ENCODE measurements at places on chromosomes 2 and 18.

- no peak for DNase-seq
These were observed 653 bp upstream of the ABI2 start for GRCh38 chr2:203327582-203327900.

GRCh38 chr2:112881217-112881985 lies 29.6 kb upstream of the IL37 start:
- DNase-seq: no peak

GRCh38 chr18:63237881-63238692 lies 81.5 kb downstream of the BCL2 start:
- DNase-seq: peak; percentile 35

GRCh38 chr2:205496370-205496769 lies 185.9 kb upstream of the NRP2 start:
- DNase-seq: no peak

- DNase-seq: no peak
These were observed 11.4 kb upstream of the IL36A start for GRCh38 chr2:112993831-112994230.

- no peak for DNase-seq
These were observed 878.8 kb downstream of the TSN start for GRCh38 chr2:122634256-122634655.

DNA sequence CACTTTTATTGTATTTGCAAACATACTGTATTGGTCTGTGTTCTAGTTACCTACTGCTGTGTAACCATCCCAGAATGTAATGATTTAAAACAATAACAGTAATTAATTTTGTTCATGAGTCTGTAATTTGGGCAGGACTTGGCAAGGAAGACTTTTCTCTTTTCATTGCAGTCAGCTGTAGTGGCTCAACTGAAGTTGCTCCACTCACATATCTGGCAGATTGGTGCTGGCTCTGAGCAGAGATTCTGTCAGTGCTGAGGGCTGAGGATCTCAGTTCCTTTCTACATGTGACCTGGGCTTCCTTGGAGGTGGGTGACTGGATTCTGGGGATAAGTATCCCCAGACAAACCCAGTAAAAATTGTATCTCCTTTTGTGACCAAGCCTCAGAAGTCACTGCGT lies 26.6 kb downstream of the PTPN4 start:
- DNase-seq: no peak

DNA sequence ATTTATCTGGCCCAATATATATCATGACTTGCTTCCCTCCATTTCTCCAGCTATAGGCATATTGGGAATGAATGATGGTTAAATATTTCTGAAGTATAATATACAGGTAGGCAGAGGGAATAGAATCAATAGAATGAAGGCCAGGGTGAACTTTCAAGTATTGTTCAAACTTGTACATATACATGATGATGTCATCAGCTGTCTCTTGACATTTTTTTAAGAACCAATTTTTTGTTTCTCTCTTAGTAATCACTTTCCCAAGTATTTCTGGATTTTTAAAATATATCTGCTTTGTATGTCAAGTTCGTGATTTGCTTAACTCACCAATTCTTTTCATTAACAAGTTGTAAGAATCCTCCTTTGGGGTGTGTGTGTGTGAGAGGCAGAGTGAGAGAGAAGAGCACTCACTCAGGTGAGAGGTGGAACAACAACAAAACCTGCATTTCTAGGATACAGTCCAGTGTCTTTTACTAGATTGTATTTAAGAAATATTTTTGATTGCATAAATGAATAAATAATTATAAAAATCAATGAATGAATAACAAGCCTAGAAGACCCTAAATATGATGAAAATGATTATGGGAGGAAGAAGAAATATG lies 1239.1 kb downstream of the LRP1B start:
- no peak for DNase-seq

DNA sequence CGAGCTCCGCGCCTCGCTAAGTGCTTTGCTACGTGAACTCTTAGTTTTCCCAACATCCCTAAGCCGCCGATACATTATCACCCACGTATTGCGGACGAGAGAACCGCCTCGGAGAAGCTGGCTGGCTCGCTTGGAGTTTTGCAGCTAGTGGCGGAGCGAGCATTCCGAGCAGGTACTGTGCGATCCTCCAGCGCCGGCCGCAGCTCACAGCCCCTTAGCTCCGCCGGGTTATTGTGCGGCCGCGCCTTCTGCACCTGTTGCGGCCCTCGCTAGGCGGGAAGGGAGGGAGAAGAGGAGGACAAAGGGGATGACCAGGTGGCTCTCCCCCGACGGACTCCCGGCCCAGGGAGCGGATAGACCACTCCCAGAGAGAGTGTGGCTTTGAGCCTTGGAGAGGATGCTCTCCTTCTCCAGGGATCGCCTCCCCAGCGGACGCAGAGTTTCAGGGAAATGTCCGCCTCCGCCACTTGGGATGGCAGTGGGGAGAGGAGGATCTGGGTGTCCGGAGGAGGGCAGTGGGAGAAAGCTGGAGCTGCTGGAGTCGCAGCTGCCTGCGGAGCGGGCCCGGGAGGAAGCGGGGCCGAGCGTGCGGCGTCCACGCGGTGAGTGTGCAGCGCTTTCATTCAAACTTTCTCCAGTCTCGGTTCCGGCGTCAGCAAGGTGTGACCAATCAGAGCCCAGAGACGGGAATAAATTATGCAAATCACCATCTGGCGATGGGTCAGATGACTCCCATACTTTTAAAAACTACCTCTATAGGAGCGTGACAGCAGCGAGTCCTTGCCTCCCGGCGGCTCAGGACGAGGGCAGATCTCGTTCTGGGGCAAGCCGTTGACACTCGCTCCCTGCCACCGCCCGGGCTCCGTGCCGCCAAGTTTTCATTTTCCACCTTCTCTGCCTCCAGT lies at the start of gene LIPG:
Gene LIPG, plus strand, starts transcription at position 769 of the 905 bp plus-strand sequence. CDS start 252 bp downstream, outside the sequence.
- no peak for DNase-seq

DNA sequence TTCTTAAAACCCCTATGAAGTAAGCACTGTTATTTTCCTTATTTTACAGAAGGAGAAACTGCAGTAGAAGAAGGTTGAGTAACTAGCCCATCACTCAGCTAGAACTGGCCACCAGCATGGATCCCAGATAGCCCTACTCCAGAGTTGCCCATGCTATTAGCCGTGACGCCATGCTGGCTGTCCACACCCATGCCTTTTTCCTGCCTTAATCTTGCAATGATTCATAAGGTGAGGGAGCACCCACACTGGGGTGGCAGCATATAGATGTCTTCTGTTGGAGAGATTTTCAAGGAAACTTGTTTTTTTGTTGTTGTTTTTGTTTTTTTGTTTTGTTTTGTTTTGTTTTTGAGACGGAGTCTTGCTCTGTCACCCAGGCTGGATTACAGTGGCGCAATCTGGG lies 204.1 kb upstream of the HAAO start:
- no peak for DNase-seq

DNA sequence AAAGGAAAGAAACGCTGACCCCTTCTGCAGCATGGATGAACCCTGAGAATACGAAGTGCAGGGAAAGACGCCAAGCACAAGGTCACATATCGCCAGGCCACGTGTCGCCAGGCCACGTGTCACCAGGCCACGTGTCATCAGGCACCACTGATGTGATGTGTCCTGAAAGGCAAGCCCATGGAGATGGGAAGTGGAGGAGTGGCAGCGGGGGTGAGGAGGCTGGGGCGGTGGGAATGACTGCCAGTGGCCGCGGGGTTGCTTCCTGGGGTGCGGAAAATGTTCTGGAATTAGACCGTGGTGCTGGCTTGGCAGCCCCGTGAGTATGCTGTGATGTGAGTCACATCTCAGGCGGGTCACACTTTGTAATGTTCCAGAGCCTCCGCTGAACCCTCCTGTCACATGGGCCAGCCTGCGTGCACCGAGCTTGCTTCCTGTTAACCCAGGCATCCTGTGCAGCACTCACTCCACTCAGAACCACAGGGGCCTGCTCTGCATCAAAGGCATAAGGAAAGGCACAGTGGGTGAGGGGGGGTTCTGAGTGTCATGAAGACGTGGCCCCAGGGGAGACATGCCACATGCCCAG lies 39.0 kb downstream of the SLC66A2 start:
- no peak for DNase-seq

DNA sequence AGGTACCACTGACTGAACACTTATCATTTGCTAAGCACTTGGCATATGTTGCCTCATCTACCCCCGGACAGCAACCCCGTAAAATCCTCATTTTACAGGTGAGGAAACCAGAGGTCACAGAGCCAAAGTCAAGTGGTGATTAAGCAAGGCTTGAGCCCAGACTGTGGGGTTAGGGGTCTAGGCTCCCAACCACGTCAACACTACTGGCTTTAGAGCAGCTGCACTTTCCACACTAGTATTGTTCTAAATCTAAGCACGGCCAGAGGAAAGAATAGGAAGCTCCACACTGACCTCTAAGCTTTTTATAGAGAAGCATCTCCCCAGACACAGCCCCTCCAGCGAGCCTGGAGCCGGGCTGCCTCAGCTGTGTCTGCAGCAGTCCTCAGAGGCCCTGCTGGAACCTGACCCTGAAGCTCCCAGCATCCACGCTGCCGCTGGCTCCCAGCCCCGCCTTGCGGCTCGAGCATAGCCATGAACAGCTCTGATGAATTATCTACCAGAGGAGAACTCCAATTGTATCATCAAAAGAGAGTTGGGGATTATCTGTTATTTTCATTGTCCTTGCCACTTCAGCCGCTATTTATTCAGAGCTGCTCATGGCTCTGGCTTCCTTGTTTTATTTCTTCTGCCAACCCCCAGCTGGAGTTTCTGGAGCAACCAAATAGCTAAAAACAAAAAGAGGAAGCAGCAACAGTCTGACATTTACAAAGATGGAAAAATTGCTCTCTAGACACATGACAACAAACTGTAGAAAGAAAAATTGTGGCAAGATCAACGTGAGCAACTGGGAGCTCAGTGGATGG lies 62.2 kb upstream of the RTN4 start:
- peak; percentile 91 for DNase-seq

DNA sequence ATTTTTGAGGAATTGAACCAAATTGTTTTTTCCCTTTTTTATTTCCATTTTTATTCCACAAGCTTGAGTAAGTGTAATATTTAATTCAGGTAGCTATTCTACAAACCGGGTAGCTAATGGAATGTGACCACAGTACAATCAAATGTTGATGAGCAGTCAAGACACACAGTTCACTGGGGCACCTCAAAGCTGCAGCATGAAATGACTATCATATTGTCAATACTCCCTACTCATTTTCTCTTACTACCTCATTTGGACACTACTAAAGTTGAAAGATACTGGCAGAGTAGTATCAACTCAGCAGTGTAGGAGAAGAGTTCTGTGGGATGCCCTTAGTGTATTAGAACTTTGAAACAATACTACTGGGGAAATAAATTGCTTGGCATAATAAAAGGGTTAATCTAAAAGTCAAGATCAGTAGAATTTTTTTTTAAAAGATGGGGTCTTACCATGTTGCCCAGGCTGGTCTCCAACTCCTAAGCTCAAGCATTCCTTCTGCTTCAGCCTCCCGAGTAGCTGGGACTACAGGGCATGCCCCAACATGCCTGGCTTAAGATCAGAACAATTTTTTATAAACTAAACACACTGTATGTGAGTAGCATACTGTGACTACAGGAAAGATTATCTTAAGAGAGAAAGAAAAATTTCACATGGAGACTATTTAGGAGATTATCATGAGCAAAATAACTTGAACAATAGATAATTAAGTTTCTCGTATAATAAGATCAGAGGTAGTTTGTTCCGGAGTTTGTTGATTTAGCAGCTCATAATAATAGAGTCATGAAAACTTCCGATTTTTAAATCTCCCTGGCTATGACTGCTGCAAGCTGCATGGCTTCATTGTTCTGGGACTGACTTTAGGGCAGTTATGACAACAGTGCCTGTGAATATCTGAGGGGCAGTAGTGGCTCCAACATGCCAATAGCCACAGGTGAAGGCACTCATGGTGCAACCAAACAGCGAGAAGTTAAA lies 43.7 kb downstream of the MYO3B start:
- DNase-seq: no peak

DNA sequence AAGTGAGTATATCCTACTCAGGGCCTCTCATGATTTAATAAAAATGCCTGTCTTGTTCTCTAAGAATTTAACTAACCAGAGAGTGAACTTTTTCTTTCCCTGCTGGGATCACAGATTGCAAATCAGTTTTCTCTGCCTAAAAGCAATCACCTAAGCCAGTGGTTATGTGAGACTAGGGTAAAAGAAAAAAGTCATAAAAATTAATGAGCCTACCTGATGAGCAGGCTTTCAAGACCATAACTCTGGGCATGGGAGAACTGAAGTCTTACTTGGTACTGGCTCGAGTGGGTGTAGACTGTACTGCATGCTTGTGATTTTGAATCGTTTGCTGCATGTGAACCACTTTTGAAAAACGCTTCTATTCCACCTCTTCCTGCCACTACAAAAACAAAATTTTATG lies 1677.0 kb upstream of the LRRTM1 start:
- no peak for DNase-seq

- no peak for DNase-seq
These were observed 82.7 kb downstream of the MREG start for GRCh38 chr2:215930505-215931253.

- DNase-seq: no peak
These were observed 69.3 kb downstream of the NCKAP5 start for GRCh38 chr2:133498662-133499585.

- DNase-seq: no peak
These were observed 78.6 kb downstream of the CALCRL start for GRCh38 chr2:187369471-187369870.

- no peak for DNase-seq
These were observed 226.3 kb downstream of the CCDC85A start for GRCh38 chr2:56410140-56410539.

DNA sequence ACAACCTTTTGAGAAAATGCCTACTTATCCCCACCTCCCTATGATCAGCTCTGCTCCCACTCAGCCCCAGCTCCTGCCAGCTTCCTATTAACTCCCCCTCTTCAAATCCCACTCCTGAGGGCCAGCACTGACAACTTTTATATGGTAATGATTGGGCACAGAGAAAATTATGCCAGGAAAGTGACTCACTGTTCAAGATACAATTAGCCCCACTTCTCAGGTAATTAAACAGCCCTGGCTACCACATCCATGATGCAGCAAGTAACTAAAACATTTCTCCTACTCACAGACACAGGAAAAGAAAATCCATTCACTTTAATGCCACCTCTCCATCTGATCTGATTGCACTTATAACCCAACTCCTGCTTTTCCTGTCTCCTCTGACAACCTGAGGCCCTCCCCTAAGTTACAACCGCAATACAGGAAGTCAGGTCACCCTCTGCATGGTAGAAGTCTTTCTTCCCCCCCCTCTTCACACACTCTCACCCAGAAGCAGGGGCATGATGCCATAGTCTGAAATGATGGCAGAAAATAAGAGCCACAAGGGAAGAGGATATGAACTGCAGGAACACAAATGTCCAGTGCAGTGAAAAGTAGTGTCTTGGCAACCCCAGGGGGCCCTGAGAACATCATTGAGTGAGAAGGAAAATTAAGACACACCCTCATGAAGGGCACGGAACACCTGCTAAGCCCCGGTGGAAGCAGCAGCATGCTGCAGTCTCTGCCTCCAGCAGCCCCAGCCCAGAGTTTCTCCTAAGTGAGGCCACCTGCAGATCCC lies 54.4 kb downstream of the STK39 start:
- no peak for DNase-seq

GRCh38 chr2:95343429-95344214 lies 46.5 kb downstream of the KCNIP3 start:
- DNase-seq: peak; percentile 8

GRCh38 chr2:104850361-104851290 lies 3.3 kb upstream of the POU3F3 start:
- DNase-seq: no peak

- no peak for DNase-seq
These were observed 141.8 kb upstream of the MYT1L start for GRCh38 chr2:2472881-2473280.
